ENCODE measurements at places on chromosomes 3 and 15.

GRCh38 chr15:85579957-85580694 lies 199.7 kb downstream of the AKAP13 start:
- DNase-seq = no peak

GRCh38 chr15:71168166-71168834 lies 53.0 kb downstream of the THSD4 start:
- DNase-seq = no peak

- DNase-seq = no peak
Observed at GRCh38 chr3:17090280-17090983, 205.7 kb downstream of the PLCL2 start.

GRCh38 chr15:69664572-69665571 lies 212.3 kb downstream of the RPLP1 start:
- no peak for DNase-seq

DNA sequence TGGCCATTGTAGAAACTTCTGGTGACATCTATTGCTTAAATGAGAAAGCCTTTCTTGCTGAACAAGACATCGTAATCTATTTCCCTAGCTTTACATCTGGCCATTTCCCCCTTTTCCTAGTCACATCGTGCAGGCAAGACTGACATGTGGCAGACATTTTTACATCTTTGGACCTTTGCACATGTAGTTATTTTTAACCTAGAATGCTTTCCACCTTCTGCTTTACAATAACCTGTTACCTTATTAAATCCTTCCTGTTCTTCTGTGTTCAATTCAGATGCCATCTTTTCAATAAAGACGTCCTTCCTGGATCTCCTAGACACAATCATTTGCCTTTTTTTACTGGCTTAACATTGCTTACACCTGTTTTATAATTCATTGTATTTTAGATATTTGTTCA lies 343.3 kb downstream of the DIPK2A start:
- DNase-seq = no peak

GRCh38 chr3:113981803-113982202 lies 34.0 kb downstream of the ZDHHC23 start:
- DNase-seq = no peak

- DNase-seq = no peak
Observed at GRCh38 chr3:142650001-142650693, 54.0 kb downstream of the PLS1 start.

DNA sequence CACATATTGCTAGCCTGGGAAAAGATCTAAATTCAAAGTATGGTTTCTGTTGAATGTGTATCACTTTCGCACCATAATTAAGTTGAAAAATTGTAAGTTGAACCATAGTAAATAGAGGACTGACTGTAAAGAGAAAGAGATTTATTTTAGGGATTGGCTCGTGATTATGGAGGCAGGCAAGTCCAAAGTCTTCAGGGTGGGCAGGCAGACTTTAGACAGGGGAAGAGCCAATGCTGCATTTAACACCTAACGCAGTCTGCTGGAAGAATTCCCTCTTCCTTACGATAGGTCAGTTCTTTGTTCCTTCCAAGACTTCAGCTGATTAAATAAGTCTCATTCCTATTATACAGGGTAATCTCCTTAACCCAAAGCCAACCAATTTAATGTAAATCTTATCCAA lies 15.8 kb downstream of the C3orf85 start:
- no peak for DNase-seq

GRCh38 chr3:51538459-51539290 lies at the start of gene RAD54L2:
RAD54L2 (plus strand) TSS chr3:51538719; CDS start chr3:51590421, 51,702 bp downstream.
- peak; percentile 85 for DNase-seq

DNA sequence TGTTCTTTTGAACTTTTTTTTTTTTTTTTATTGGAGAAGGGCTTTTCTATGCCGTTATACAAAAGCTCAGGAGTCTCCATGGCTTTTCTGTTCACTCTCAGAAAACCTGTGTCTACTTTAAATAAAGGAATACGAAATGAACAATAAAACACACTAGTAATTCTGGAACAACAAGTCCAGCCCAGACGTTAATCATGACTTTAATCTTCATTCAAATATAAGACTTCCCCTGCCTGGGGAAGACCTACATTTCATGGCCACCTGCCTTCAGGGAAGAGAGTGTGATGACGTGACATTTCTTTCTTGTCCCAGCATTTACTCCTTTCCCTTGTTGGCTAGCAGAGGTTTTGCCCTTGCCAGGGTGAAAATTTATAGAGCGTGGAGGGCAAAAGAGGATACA lies 564.5 kb downstream of the PDCD6IP start:
- DNase-seq = no peak

DNA sequence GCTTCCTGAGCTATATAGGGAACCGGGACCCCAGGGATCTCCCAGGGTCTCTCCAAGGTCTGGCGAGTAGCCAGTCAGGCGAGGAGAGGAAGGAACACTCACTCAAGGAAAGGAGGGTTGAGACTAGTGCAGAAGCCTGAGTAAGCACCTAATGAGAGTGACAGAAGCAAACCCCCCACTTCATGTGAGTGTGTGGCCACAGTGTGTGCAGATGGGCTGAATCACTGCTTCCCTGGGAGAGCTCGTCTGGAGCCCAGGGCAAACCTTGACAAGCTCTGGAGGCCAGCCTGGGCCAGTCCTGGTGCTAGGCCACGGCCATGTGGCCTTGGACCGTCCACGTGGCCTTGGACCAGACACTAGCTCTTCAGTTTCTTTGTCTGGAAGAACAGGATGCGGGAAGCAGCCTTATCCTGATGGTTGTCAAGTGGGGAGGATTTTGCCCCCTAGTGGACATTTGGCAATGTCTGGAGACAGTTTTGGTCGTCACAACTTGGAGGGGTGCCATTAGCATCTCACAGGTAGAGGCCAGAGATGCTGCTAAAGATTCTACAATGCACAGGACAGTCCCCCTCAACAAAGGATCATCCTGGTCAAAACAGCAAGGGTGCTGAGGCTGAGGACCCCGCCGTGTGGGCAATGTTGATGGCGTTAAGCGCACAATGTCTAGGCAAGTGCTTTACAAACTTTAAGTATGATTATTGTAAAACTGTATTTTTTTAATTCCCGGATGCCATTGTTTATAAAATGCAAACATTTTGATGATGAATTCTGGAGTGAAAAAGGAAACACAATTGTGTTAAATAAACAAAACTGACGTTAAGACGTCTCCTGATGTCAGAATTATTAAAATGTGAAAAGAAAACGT lies 34.8 kb upstream of the CTSH start:
- no peak for DNase-seq

DNA sequence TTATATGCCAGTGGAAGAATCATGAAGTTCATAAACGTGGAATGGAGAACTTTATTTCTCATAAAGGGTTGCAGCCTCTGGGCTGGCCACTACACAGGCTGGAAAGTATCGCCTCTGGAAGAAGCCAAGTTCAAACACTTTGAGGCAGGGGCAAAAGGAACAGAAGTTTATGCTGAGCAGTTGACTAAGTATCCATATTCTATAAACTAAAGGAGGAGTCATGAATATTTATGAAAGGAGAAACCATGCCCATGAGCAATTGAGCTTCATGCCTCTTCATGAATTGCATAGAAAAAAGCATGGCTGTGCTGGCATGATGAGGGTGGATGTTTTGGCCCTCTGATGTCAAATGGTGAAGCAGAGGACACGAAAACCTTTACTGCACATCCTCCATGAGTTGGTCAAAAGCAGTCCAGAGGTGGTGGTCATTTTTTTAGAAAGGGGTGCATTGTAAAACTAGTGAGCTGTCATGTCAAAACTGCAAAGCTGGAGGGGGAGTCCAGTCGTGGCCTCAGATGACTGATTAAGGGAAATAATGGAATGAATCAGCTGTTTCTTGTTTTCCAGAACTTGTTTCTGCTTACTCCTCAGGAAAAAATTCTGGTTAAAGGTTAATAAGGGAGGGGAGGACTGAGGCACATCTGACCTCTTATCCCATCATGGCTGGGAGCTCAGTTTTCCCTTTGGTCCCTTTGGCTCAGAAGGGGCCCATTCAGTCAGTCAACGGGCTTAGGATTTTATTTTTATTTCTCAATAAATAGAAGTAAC lies 276.7 kb downstream of the CHL1 start:
- DNase-seq = no peak

- DNase-seq = no peak
Observed at GRCh38 chr3:24965706-24966385, 462.2 kb upstream of the RARB start.

- no peak for DNase-seq
Observed at GRCh38 chr3:53318522-53318921, 28.8 kb downstream of the DCP1A start.

- DNase-seq = no peak
Observed at GRCh38 chr15:37873336-37873735, 61.1 kb upstream of the TMCO5A start.

DNA sequence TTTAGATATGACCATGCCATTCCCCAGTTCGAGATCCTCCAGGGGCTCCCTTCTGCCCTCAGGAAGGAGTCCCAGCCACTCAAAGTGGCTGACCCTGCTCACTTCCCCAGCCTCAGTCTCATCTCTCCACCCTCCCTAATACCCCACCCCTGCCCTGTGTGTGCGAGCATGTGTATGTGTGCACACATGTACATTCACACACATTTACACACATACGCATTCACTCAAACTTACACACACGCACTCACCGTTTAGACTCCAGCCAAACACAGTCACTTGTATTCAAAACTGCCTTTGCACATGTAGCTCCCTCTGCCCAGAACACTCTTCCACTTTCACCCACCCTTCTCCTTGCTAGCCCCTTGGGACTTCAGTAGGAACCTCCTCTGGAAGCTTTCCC lies 11.4 kb downstream of the PLA2G4E start:
- no peak for DNase-seq

GRCh38 chr15:57384816-57385215 lies 8.5 kb downstream of the CGNL1 start:
- no peak for DNase-seq

GRCh38 chr15:95687061-95687460 lies 643.4 kb upstream of the NR2F2 start:
- DNase-seq = no peak

- DNase-seq = no peak
Observed at GRCh38 chr3:15204005-15204404, 2.0 kb upstream of the CAPN7 start.

DNA sequence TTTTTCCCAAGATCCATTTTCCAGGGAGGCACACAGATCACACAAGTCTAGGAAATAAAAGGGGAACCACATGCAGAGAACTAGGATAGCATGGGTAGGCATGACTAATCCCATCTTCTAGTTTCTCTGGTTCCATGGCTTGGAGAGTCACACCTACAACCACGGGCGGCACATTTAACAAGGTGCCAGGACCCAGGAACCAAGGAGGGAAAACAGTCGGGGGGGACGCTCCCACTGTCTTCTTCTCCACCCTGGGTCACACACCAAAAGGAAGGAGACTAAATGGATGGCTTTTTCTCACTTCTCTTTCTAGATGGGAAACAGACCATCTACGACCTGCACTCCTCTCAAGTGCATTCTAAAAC lies 4.6 kb upstream of the SMCO1 start:
- no peak for DNase-seq

DNA sequence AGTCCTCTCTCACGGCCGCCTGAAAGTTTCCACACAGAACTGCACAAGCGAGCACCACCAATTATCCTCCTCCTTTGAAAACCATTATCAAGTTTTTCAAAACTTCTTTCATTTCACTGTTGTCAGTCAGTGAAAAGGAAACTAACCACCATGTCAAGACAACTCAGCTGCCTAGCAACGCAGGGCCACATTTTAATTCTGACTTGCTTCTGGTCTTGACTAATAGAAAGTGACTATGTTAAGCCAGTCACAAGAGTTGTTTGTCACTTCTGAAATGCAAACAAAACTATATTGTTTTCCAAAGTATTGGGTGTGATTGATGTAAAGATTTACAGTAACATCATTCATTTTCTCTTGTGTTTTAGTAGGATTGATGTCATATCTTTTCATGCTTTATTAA lies 612.8 kb upstream of the AGTR1 start:
- no peak for DNase-seq

DNA sequence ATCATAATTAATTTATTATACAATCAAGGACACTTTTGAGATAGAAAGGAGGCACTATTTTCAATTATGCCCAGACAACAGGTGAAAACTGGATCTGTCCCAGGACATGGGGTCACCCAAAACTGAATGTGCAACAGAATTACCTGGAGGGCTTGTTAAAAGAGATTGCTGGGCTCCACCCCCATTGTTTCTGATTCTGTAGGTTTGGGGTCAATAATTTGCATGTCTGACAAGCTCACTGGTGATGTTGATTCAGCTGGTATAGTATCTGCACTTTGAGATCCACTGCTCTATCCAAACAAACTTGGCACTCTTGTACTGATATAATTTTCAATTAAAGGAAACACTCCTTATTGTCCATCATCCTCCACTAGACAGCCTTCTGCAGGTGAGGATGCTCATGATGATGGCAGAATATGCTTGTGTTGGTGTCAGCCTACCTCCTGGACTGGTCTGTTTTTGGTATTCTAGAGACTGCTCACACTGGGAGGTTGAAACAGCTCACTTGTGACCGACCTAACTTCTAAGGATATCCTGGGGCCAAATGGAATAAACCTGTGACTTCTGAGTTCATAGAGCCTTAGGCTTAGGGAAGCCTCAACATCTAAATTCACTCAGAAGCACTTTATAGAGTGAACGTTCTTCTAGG lies 2.2 kb downstream of the P2RY14 start:
- no peak for DNase-seq

GRCh38 chr3:195468841-195469240 lies 26.0 kb upstream of the ACAP2 start:
- DNase-seq = no peak

DNA sequence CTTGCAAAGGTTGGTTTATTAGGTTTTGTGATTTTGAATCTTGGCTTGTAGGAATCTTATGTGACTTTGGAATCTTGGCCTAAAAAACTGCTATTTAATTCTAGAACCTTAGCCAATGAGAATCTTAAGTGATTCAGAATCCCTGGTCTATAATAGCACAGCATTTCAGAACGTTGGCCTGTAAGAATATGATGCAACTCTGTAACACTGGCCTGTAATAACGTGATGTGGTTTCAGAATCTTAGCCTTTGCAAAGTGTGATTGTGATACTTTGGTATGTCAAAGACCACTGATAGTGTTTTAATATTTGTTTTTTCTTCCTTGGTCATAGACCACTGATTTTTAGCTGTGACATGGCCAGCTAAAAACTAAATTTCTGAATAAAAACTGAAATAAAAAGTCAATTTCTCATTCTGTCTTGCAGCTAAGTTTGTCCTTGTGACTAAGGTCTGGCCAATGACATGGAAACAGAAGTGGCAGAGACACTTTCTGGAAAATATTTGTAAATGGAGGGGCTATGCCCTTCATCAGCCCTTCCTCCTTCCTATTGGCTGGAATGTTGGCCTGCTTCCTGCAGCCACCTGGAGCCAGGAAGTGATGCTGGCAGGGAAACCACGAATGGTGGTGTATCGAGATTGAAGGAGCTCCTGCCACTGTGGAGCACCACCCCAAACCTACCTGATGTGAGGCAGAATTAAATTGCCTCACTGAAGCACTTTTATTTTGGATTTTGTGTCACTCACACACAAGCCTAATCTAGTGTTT lies 42.3 kb upstream of the CORO2B start:
- DNase-seq = no peak

All from activated naive CD8-positive, alpha-beta T cell treated with anti-CD3 and anti-CD28 coated beads, Interleukin-2, amount 10 ng/mL, durations not matched to agents 7 days and 5 days (primary cell).